Activated naive CD8-positive, alpha-beta T cell treated with anti-CD3 and anti-CD28 coated beads for 36 hours (primary cell): ENCODE measurements at places on chromosomes 6 and 20. TPM values are rescaled to one million over a fixed set of nuclear protein-coding genes. Genes with fewer than 3 reads are reported as not detected.

The TAF11 gene
- total RNA-seq: 39.3 TPM

The ELOVL2 gene
- not detected for total RNA-seq

The ZBTB46 gene
- not detected for total RNA-seq

The LAMP5 gene
- not detected for total RNA-seq

The RAET1L gene
- total RNA-seq: not detected

The TNF gene
- 115 TPM for total RNA-seq

The SPAG4 gene
- total RNA-seq: 8.0 TPM

The UBD gene
- total RNA-seq: 2.3 TPM

The IL17A gene
- not detected for total RNA-seq

The EDN1 gene
- total RNA-seq: not detected

The ETV7 gene
- 2.8 TPM for total RNA-seq

The DDAH2 gene
- total RNA-seq: 3.5 TPM
